Activated CD8-positive, alpha-beta memory T cell treated with anti-CD3 and anti-CD28 coated beads for 1 hour (primary cell): ENCODE measurements at places on chromosomes 4 and X.

GRCh38 chrX:18640686-18641085 is 31.2 kb downstream of the RS1 start:
- no peak for DNase-seq

GRCh38 chr4:7194251-7195140 is 2.2 kb downstream of the SORCS2 start:
- no peak for DNase-seq

GRCh38 chr4:169611991-169612870 is at the start of gene NEK1:
NEK1 (minus strand) TSS chr4:169612583; CDS start chr4:169602630, 9,953 bp downstream.
- peak; percentile 81 for DNase-seq

- DNase-seq = no peak
Observed at GRCh38 chrX:130593911-130594310, 192.1 kb downstream of the RBMX2 start.

- no peak for DNase-seq
Observed at GRCh38 chr4:175716961-175717360, 95.1 kb downstream of the GPM6A start.

DNA sequence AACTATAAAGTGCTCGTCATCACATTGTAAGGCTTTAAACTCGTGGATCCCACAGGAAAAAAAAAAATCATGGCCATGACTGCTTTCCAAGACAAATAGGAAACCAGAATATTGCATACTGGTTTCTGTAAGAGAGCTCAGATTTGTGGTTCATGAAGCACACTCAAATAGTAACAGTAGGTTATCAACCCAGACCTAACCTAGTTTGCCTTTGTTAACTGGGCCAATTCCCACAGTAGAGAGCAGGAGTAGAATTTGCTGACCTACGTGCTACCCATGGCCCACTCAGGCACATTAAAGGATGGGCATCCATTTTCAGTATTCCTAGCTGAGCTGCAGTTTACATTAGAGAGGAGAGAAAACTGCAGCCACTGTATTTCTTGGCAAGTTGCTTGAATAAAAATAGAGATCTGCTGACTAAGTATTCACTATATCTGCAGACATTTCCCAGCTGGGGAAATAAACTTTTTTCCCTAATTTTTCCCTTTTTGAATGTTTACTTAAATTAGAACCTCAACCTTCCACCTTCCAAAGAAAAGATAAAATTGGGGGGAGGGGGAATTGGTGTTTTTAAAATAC is 218.5 kb downstream of the SPANXN3 start:
- no peak for DNase-seq
